NCI-H1930 (cell line): ENCODE measurements at places on chromosomes 12 and 14.

DNA sequence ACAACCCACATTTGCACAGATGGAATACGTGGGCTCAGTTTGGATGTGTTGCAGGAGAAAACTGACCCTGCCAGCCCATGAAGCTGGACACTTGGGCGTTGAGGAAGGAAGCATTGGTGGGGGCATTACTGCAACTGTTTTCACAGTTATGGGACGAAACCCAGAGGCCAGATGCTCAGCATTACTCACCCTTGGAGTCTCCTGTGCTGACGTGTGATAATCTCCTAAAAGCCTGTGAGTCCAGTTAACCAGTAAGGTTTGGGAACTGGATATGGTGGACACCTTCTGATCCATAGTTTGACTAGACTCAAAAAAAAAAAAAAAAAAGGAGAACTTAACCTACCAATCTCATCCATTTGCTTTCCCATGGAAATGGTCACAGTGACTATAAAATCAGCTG is 52.8 kb upstream of the EGLN3 start:
- DNase-seq, result no peak

DNA sequence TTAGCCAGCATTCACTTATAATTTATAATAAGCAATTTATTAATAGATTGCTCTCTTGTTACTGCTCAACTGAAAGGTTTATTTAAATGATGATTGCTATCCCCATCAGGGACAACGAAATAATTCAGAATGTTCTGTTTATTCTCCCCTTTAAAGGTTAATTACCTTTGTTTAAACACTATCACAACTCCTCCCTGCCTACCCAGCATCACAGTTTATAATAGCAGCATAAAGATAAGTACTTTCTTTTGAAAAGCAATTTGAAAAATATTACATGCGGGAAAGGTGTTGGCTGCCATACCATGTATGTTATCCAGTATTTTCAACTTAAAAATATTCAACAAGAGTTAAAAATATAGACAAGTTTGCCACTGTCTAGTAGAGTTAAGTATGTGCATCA is 30.6 kb downstream of the SCAF11 start:
- no peak for DNase-seq

DNA sequence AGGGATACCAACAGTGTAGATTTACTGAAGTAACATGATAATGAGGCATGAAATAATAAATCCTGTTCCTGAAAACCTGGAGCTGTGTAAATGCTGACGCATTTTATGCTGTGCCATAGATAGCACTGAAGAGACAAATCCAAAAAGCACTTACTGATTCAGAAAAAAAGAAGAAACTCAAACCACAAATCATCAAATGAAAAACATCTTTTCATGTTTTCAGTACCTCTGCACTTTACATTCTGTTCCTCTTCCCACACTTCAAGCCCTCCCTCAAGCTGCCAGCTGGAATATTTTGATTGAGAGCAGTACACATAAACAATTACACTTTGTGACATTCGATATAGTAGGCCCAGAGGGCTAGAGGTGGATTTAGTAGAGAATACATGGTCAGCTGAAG is 362.3 kb downstream of the NAV3 start:
- DNase-seq, result no peak

DNA sequence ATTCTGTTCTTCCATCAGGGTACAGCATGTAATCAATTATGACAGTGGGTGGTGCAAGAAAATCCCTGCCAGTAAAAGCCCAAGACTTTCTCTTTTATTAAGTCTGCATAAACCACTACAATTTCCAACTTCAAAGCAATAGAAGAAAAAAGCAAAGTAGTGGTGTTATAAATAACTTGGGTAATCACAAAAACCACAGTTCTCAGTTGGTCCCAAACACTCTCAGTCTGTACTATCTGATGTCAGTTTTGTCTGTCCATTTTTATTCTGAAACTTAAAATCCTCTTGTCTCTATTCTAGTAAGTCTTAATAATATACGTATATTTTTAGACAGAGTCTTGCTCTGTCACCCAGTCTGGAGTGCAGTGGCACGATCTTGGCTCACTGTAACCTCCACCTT is 8.8 kb upstream of the TIGAR start:
- no peak for DNase-seq

GRCh38 chr14:61868846-61869245 is 106.6 kb downstream of the SNAPC1 start:
- no peak for DNase-seq

- no peak for DNase-seq
Observed at GRCh38 chr12:132458846-132459641, 30.9 kb upstream of the FBRSL1 start.

- no peak for DNase-seq
Observed at GRCh38 chr12:12194206-12194605, 72.6 kb downstream of the LRP6 start.

- no peak for DNase-seq
Observed at GRCh38 chr14:68268197-68268596, 448.6 kb downstream of the RAD51B start.

- no peak for DNase-seq
Observed at GRCh38 chr12:60059180-60059579, 463.4 kb downstream of the SLC16A7 start.

DNA sequence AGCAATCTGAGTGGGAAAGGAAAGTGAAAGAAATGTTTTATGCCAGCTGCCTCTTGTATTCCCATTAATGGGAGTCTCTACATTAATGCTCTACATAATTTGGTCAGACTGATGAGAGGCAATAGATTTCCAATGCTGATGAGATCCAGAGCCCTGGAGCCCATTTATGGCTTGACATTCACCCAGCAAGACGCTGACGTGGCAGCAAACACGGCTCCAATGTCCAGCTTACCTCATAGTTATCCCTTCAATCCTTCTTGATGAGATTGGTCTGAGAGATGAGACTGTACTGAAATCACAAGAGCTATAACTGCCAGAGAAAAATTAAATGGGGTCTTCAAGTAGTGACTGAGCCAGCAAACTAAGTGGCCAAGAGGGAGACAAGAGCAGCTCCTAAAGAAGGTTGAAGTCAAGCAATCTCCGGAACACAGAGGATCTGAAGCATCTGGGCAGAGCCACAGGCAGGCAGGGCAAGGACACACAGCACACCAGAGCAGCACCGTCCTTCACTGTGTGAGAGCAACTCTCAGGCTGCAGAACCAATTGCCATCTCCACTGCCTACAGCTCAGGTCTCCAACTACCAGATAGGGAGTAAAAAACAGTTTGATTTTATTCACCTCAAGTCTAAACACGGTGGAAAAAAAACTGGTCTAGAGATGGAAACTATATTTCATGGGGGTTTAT is 7.3 kb upstream of the MYO1A start:
- DNase-seq, result no peak

- no peak for DNase-seq
Observed at GRCh38 chr12:116559162-116559935, at the start of gene MAP1LC3B2. Gene MAP1LC3B2, plus strand, starts transcription at chr12:116559381. Its CDS starts 16,562 bp downstream, at chr12:116575943.

- no peak for DNase-seq
Observed at GRCh38 chr12:41409628-41410027, 221.5 kb downstream of the PDZRN4 start.

GRCh38 chr12:95059984-95060383 is 13.4 kb downstream of the NR2C1 start:
- no peak for DNase-seq

DNA sequence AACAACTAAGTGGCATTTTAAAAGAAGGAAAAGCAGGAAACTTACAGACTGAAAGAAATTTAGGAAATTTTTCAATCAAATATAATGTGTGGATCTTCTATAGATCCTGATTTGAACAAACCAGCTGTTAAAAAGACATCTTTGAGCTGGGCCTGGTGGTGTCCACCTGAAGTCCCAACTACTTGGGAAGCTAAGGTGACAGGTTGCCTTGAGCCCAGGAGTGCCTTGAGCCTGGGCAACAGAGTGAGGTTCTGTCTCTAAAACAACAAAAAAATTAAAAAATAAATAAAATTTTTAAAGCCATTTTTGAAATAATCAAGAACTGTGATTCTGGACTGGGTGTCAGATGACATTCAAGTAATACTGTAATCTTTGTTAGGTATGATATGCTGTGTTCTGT is 7.0 kb downstream of the CKAP4 start:
- DNase-seq, result no peak

- no peak for DNase-seq
Observed at GRCh38 chr14:42299692-42300091, 693.0 kb downstream of the LRFN5 start.

DNA sequence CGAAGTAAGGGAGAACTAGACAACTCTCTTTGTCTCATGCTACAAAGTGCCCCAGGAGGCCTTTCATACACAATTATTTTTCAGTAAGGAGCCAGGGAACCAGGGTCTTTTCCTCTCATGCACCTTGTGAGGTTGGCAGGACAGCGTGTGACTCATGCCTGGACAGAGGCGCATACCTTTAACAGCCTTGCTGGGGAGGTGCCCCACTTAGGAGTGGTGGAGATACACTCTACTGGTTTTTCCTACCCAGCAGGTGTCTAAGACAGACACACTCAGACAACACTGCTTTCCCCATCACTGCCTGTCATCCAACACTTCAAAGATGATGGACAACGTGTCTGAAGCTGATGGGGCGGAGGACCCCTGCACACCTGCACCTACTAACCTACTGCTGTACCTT is 49.1 kb downstream of the B4GALNT3 start:
- DNase-seq, result no peak

DNA sequence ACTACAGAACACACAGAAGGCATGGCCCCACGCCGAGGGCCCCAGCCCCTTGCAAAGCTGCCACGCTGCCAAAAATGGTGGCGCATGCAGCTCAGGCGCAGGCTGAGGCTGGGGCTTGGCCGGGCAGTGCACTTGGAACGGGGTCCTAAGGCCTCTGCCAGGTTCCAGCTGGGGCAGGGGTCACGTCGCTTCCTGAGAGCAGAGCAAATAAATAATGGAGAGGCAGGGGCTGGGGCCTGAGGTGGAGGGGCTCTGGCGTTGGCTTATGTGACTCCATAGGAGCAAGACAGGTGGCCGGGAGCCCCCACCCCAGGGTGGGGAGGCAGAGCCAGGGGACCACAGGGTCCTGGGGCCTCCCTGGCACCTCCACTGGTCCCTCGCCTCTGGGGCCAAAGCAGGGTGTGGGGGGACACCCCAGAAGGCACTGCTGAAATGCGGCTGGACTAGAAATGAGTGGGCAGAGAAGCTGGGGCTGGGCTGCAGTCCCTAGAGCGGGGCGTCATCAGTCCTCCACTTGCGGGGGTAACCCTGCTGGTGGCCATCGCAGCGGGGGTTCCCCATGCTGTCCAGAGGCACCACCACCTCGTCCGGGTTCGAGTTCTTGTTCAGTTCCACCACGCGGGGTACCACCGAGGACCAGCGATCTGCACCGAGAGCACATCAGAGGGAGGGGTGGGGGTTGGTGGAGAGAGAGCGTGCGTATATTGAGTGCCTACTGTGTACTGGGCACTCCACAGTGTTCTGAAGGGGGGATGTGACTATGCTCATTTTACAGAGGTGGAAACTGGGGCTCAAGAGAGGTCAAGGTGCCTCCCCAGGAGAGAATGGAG is 49.8 kb downstream of the TRPV4 start:
- no peak for DNase-seq

DNA sequence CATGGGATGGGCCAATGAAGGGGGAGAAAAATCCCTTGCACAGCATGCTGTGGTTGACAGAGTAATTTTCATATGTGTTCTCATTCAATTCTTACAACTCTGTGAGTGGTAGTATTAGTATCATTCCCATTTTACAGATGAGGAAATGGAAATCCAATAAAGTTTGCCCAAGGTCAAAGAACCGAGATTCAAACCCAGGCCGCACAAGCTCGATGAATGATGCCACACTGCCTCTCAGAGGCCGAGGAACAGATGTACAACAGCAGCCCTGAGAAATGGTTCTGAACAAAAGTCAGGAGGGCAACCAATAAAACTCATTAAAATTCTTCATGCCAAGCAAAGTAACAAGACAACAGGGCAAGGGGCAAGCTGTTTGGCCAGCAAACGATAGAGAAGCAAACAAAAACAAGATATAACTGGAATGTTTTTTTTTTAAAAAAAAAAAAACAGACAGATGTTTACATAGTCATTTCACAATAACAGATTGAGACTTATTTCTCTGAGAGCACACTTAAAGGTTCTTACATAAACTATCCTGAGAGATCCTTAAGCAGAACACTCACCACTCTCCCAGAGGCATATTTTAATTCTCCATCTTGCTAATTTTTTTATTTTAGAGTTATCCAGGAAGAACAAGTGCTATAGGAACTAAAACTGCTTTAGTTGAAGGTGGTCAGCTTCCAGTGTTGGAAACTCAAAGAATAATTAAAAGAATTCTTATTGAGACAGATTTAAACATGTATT is 85.8 kb downstream of the EXOC5 start:
- DNase-seq, result no peak

DNA sequence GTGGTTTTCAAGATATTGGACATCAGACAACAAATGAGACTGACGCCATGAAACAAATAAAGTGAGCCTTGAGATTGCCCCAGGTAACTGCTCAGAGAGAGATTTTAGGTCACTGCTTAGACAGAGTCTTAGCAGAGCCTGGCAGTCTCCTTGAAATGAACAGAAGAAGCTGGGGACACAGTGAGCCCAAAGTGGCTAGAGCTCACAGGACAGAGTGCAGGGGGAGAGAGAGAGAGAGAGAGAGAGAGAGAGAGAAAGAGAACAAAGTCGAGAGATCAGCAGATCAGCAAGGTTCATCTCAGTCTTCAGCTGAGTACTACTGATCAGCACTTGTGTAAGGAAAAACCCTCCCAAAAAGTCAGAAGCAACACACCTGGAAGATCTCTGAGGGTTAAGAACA is 147.4 kb downstream of the RMST start:
- no peak for DNase-seq

GRCh38 chr14:36478782-36479181 is 41.2 kb downstream of the NKX2-1 start:
- no peak for DNase-seq

DNA sequence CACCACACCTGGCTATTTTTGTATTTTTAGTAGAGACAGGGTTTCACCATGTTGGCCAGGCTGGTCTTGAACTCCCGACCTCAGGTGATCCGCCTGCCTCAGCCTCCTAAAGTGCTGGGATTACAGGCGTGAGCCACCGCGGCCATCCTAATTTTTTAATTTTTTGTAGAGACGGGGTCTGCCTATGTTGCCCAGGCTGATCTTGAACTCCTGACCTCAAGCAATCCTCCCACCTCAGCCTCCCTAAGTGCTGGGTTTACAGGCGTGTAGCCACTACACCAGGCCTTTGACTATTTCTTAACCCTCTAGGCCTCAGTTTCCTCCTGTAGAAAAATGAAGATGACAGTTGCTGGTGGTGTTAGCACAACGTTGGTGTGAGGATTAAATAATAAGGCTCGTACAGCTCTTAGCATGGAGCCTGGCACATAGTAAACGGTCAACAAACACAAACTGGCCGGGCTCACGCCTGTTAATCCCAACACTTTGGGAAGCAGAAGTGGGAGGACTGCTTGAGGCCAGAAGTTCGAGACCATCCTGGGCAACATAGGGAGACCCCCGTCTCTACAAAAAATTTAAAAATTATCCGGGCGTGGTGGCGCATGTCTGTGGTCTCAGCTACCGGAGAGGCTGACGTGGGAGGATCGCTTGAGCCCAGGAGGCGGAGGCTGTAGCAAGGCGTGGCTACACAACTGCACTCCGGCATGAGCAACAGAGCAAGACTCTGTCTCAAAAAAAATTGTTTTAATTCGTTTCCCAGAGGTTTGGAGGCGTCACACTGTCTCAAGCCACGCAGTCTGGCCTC is 979 bp downstream of the DDX54 start:
- DNase-seq, result no peak
